ENCODE measurements at places on chromosomes 3 and 15.

DNA sequence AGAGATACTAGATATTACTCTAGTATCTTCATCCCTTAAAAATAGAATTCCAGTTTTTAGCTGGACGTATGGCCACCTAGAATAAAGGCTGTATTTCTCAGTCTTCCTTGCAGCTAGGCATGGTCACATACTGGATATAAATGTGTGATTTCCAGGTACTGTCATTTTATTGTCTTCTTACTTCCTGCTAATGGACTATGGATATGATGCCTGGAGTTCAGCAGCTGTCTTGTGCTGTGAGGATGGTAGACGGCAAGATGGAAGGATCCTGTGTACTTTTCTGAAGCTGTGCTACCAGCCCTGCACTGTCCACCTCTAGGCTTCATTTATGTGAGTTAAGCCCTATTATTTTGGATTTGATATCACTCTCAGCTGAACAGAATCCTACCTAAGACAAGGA, 83.4 kb downstream of the EBLN2 start:
- no peak for DNase-seq

DNA sequence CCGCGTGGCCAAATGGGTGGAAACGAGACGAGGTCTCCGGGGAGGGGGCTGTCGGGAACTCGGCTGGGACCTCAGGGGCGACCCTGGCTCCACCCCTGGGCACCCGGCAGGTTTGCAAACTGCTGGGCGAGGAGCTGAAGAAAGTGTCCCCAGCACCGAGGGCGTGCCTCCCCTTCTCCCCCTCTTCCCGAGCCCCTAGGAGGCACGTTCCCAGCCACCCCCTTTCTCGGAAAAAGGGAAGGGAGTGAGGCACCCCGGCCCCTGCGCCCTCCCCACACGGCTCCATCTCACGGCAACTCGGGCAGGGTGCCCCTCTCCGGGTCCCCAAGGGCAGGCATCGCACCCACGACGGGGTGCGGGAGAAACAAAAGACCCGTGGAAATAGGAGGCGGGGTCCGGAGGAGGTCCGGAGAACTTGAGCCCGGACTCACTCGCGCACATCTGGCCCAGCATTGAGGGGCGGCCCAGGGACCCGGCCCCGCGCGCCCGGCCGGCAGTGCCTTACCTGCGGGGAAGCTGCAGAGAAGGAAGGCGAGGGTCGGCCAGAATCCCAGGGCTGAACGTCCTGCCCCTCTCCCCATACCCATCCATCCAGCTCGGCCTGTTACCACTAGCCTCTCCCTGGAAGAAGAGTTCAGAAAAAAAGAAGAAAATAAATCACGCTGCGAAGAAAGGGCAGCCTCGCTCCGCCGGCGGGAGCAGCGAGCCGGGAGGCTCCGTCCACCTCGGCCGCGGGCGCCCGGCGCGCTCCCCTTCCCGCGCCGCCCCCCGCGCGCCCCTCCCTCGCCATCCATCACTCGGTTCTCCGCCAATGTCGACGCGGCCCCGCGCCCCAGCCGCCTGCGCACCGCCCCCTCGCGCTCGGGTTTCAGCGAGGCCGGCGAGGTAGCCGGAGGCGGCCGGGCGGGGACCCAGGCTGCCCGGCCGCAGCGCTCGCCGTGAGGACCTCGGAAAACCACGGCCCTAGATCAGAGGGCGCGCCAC, 16.3 kb downstream of the RGMA start:
- peak; percentile 90 for DNase-seq

GRCh38 chr3:41598402-41599126, 363.3 kb downstream of the ULK4 start:
- DNase-seq: peak; percentile 8

- DNase-seq: no peak
Measured at GRCh38 chr3:67388738-67389137, 265.7 kb downstream of the SUCLG2 start.

DNA sequence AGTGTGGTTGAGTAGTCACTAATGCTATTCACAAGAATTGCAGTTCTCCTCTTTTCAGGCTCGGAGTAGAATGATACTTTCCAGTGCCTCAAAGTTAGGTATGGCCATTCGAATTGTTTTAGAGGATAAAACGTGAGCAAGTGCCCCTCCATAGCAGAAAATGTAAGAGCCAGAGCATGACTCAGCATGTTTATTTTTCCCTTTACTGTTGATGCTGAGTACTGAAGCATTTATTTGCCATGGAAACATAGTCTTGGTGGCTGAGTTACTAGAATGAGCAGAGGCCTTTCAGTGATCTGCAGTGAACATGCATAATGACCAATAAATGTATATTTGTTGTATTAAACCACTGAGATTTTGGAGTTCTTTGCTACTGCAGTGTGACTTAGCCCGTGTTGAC, 540.6 kb downstream of the NLGN1 start:
- DNase-seq: no peak

DNA sequence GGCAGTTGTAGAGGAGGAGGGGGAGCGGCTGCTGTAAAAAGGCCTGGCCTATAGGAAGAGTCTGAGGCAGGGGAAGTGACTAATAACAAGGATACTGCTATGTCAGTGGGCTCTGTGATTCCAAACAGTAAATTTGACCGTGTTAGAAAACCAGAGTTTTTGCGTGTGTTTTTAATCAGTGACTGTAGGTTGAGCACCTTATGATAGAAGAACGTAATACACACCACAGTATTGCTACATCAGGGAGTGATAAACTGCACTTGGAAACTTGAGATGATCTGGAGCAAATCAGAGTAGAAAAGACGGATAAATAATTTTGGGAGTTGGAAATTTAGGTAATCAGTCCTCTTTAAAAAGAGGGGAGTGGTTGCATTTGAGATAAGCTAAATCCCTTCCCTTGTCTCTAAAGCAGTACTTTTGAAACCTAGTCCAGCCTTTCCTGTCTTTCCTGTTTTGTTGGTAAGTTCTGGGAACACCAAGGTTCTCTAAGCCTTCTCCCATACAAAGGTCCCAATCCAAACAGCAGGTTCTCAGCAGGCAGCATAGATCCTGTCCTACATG, 130.5 kb upstream of the NR2E3 start:
- no peak for DNase-seq

DNA sequence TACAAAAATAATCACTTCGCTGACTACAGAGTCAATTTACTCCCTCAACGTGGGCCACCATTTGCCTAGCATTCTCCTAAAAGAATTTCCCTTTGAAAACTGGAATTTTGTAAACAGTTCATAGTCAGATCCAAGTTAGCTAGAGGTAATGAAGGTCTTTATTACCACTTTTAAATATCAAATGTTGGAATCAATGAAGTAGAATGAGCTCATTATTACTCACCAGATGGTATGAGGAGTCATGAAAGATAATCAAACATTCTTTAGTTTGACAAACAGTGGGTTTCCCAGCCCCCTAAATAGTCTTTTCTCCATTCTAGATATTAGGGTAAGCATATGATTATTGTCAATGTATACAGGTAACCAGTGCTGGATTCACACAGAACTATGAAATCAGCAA, 455.7 kb upstream of the THBS1 start:
- no peak for DNase-seq

DNA sequence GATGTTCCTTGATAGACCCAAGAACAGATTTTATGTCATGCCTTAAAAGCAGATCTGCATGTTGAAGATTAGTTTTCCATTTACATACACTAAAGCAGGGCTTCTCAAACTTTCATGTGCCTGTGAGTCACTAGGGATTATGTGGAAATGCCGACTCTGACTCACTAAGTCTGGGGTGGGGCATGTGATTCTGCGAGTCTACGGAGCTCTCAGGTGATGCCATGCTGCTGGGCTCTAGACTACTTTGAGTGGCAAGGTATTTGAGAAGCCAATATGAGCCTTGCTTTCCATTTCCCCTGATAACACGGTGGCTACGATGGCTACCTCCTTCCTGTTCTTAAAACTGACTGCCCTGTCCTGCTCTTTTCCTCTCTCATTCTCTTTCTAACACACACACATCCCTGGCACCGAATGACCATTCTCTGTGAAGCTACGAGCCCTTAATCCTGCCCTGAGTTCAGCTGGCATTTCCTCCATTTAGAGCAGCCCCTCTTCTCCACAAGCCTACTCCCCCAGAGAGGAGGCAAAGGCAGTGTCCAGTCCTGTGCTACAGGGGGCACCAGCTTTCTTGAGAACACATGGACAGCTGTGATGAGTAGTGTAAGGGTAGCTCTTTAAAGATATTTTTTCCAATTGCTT, 39.7 kb upstream of the PYGO1 start:
- no peak for DNase-seq

DNA sequence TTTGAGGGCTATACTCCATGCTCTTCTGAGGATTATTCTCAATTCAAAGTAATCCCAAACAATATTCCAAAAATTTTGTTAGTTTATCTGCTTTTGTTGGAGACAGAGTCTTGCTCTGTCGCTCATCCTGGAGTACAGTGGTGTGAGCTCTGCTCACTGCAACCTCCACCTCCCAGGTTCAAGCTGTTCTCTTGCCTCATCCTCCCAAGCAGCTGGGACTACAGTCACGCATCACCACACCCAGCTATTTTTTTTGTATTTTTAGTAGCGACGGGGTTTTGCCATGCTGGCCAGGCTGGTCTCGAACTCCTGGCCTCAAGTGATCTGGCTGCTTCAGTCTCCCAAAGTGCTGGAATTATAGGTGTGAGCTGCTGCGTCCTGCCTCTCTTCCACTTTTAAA, 39.1 kb downstream of the MEF2A start:
- no peak for DNase-seq

DNA sequence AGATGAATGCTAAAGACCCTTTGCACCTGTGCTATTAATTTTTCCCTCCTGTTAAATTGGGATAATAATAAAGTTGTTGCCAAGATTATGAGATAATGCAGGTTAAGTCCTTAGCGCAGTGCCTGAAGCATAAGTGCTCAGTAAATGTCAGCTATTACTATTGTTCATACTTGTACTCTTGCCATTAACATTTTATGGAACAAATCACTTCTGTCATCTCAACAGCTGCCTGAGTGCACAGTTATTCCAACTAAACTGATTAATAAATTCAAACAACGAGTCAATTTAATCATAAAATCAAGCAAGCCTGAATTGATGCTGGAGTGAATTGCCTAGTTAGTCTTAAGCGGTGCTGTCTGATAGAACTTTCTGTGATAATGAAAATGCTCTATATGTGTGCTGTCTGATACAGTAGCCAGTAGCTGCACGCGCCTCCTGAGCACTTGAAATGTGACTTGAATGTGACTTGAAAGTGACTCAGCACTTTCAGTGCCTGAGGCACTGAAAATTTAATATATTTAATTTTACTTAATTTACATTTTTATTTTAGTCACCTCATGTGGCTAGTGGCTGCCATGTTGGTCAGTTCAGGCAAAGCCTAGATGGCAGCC, 198.7 kb upstream of the PFN2 start:
- no peak for DNase-seq

DNA sequence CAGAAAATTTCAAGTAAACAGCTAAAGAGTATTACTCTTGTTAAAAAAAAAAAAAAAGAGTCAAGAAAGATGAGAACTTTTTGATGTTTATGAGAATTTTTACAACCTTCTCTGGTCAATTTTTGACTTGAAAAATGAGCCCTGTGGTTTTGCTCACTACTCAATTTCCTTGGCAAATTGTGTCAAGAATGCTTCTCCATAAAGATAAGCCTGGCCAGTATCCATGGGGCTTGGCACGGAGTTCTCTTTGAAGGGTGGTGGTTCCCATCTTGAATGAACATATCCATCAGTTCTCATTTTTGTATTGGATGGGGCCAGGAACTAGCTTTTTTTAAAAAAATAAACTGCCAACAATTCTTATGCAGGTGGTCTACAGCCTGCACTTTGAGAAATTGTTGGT, 179.9 kb downstream of the RYR3 start:
- DNase-seq: no peak

- no peak for DNase-seq
Measured at GRCh38 chr3:25823314-25823713, 33.4 kb downstream of the OXSM start.

DNA sequence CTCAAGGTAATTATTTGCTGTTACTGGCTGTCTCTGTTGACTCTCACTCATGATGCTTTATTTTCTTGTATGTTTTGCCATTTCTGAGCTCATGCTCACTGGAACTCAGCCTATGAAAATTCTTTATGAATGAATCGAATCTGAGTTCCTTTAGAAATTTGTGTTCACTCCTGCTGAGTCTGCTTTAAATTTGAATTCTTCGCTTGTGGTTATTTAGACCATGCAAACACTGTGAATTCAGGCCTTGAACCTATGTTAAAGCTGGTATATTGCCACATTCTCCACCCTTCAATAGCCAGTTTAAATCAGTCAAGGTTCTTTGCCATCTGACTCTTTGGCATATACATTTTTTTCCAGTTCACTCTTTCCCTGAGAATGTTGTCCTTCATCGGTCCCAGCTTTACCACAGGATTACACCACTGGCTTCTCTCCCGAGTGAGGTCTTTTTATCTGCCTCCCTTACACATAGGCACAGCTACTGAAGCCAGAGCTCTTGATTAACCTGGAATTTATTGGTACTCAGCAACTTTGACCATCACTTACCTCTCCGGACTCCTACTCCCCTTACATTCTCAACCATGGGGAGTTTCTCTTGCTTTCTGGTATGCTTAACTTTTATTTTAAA, 400.6 kb downstream of the VPS13C start:
- DNase-seq: peak; percentile 25

- DNase-seq: peak; percentile 9
Measured at GRCh38 chr3:12178091-12178820, 19.5 kb upstream of the TIMP4 start.

- no peak for DNase-seq
Measured at GRCh38 chr3:98406034-98406433, 15.6 kb downstream of the OR5K3 start.

DNA sequence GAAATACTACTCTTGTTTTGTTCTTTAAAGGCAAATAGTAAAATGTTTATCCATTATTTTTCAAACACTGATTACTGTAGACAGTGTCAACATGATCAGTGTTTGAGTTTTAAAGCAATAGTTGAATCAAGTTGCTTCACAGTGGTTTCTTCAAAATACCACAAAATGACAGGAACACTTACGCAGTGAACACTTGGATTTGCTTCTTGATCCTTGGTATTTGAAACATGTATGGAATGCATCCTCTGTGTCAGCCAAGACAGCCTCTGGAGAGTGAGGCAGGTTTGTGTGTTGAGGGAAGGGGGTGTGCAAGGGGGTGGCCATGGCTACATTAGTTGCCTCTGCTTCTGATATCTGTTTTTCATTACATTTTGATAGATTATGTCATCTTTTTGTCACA, 413.0 kb downstream of the RBMS3 start:
- DNase-seq: no peak

GRCh38 chr3:14836049-14836468, 17.3 kb downstream of the FGD5 start:
- peak; percentile 49 for DNase-seq

GRCh38 chr15:85693277-85693676, 101.4 kb downstream of the KLHL25 start:
- no peak for DNase-seq
